ENCODE measurements at places on chromosomes 7 and 10.

DNA sequence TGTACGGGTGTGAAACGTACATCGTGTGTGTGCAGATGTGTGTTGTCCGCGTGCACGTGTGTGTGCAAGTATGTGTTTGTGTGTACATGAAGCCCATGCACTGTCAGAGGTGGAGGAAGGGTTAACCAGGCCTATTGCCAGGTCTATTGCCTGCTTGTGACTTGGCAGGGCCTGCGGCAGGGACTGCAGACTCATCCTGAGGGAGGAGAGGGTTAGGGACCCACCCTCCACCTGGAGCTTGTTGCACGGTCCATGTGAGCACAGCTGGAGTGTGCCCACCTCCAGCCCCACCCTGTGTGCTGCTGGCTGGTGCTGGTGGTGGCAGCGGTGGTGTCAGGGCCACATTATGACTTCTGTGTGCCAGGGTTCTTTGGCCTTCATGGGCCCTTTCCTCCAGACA, 7.1 kb upstream of the AQP1 start:
- no peak for DNase-seq

- DNase-seq = peak; percentile 33
Measured at GRCh38 chr7:125661-126060, 66.7 kb upstream of the FAM20C start.

DNA sequence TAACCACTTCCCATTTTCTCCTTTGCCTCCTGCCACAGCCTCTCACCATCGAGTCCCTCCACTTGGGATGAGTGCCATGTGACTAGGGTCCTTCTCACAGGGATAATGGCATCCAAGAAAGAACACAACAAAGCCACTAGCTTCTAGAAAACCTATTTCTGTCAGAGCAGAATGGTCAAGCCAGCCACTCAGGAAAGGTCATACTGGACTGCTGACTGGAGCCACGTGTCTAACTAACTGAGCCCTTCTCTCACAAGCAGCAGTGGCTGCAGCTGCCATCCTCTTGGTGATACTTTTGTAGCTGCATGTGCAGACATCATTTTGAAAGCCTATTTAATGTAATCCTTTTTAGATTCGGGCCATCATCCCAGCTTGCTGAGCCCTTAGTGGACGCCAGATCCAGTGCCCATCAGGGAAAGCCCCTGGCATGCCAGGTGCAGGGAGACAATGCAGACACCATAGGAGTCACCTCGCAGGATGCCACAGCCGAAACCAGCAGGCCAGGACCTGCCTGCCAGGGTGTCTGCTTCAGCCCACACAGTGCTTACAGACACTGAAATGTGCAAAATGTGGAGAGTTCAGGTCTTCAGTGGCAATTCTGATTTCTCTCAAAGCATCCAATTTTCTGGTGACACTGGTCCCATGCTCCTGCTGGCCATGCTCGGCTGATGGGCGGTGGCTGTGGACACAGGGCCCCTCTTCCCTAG, 98.3 kb upstream of the DDC start:
- DNase-seq = no peak

DNA sequence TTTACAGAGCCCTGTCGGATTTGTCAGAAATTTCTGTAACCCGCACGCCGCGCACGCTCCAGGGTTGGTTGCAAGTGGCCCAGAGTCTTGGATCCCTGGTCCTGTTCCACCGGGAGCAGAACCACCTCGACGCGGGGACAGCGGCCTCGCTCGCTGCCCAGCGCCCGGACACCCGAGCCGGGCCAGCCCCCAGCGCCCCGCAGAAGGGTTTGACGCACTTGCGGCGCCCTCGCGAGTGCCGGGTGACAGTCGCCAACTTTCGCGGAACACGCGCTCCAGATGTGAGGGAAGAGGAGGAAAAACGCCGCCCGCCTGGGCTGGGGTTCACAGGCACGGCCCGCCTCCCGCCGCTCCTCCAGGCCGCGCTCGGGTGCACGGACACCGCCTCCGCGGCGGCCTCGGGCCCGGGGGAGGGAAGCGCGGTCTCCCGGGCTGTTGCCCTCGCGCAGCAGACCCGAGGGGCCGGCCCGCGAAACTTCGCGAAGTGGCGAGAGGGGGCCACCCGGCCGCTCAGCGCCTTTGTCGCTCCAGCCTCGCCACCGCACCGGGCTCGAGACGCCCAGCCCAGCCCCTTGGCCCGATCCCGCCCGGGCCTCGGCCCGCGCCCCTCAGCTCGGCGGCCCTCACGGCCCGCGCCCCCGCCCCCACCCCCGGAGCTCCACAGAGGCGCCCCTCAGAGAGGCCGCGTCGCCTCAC, 514 bp downstream of the RNF216 start:
- DNase-seq = peak; percentile 44

All from NAMALWA (cell line).